Activated CD4-positive, alpha-beta T cell treated with anti-CD3 and anti-CD28 coated beads, Interleukin-2, amount 50 U/mL, for 48 hours (primary cell): ENCODE measurements at places on chromosomes 1 and 21.
A peak's percentile ranks its signal among the peaks of the same experiment; 100 is the strongest.

DNA sequence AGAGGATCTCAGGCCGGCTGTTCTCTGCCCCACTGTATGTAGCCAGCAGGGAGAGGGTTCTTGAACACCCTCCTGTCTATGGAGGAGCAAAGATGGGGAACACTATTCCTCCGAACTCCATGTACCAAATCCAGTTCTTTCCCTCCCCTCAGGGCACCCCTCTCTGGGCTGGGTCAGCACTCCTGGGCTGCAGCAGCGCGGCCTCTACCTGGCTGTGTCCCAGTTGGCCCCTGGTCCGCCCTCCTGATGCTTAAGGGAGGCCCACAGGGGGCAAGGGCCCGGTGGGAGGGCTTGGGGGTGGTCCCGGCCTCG is 471 bp upstream of the ADPRS start:
- DNase-seq: no peak

GRCh38 chr1:5349526-5349925 is 642.7 kb downstream of the NPHP4 start:
- no peak for DNase-seq

DNA sequence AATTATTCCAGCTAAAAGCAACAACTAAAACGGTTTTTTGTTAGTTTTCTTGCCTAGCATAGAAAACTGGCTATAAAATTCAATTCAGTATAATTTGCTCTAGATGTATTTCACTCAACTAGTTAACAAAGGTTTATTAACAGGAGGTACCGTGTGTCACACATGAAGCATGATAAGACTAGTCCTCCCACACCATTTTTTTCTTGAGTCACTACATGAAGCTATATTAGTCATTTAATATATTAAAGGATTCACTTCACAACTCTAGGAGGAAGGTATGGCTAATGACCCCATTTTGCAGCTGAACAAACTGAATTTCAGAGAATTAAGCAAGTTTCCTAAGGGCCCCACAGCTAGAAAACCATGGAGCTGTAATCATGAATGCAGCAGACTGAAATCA is 307.8 kb upstream of the USP25 start:
- no peak for DNase-seq

GRCh38 chr1:6884652-6885153 is 99.4 kb downstream of the CAMTA1 start:
- no peak for DNase-seq

GRCh38 chr1:225626698-225627097 is 26.2 kb downstream of the ENAH start:
- no peak for DNase-seq

- DNase-seq: no peak
Measured at GRCh38 chr21:31530897-31531705, 128.4 kb upstream of the SOD1 start.

- no peak for DNase-seq
Measured at GRCh38 chr1:150362721-150363425, 1.1 kb upstream of the RPRD2 start.

DNA sequence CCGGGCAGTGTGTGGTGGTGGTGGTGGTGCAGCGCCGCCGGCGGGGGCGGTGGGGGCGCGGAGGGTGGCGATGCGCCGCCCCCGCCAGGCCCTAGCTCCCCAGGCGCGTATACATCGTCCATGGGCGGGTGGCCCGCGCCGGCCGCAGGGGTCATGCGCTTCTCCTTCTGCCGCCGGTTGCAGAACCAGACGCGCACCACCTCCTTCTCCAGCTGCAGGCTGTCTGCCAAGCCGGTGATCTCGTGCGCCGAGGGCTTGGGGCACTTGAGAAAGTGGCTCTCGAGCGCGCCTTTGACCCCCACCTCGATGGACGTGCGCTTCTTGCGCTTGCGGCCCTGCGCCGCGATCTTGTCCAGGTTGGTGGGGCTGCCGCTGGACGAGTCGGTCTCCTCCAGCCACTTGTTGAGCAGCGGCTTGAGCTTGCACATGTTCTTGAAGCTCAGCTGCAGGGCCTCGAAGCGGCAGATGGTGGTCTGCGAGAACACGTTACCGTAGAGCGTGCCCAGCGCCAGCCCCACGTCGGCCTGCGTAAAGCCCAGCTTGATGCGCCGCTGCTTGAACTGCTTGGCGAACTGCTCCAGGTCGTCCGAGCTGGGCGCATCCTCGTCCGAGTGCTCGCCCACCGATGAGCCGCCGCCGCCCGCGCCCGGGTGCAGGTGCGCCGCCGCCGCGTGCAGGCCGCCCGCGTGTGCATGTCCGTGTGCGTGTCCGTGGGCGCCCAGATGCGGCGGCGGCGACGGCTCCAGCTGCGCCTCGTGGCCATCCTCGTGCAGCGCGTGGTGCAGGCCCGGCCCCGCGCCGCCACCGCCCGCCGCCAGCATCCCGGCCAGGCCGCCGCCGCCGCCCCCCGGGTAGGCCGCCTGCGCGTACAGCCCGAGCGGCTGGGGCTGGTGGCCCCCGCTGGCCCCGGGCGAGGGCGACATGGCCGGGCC is 926 bp downstream of the POU3F1 start:
- no peak for DNase-seq

DNA sequence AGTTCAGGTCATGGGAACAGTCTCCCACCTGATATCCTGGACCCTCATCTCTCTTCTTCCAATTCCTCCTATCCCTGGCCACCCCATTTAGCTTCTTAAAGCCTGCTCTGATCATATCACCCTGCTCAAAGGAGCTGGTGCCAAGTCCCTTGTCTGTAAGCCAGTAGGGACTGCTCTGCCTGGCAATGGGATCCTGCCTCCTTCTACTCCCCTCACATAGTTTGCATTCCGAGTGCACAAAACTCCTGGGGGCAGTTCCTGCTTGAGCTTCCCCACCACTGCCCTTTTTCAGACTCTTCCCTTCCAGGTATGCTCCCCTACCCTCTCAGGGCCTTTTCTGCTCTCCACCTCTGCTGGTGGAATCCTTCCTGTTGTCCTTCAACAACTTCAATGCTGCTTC is 48.1 kb downstream of the NGF start:
- no peak for DNase-seq

- DNase-seq: no peak
Measured at GRCh38 chr21:34270411-34270810, 93.4 kb upstream of the KCNE2 start.

- DNase-seq: no peak
Measured at GRCh38 chr1:229863651-229864545, 203.1 kb upstream of the GALNT2 start.

- no peak for DNase-seq
Measured at GRCh38 chr1:31372051-31372450, 825 bp downstream of the FABP3 start.

GRCh38 chr1:110240476-110241210 is 30.5 kb downstream of the KCNC4 start:
- DNase-seq: no peak

GRCh38 chr21:39867198-39867650 is at the start of gene PCP4:
Gene PCP4 (plus strand): TSS chr21:39867438. CDS start chr21:39867502, 64 bp downstream.
- DNase-seq: peak; percentile 54

DNA sequence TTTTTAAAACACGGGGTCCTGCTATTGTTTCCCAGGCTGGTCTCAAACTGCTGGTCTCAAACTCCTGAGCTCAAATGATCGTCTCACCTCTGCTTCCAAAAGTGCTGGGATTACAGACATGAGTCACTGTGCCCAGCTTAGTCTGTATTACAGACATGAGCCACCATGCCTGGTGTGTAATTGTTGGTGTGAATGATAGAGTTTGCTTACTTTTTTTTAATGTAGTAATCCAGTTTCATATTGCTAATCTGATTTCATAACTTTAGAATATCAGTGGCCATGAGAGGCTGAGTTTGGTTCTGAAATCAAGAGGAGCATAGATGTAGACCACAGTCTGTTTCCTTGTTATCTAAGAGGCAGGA is 3.4 kb downstream of the EPB41 start:
- DNase-seq: peak; percentile 16

DNA sequence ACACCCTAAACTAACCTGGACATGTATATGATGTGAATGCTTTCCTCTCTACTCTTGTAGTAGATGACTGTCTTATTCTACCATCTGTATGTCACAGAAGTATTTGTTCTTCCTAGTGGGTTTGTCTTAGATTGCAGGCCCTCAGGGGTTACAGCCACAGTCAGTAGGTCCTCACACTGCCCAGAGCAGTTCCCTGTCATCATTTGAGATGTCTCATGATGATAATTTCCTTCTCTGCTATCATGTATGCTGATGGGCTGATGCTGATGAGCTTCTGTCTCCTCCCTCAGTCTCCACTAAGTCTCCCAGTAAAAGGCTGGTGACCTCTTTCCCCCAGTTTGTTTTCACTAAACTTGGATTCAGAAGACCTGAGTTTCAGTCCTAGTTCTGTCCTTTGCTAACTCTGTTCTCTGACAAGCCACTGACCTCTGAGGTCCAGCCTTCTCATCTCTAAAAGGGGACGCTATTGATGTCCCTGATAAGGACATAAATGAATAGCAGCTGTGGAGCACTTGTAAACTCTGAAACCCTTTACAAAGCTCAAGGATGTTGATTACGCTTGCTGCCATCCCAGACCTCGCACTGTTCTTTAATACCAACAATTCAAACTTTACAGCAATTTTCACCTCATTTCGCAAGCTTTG is 3.1 kb upstream of the ETV3 start:
- DNase-seq: no peak

DNA sequence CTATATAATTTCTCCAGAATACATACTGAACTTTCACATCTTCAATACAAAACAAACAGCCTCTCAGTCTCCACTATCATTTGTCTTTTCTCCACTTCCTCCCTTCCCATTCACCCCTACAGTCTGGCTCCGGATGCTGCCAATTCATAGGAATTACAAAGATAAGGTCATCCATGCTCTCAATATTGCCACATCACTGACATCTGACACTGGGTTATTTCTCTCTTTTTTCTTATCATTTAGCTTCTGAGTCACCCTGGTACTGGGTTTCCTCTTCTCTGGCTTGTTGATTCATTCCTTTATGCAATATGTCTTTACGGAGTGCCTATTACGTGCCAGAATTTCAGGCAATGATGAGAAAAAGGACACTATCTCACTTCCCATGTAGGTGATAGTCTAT is 3.1 kb upstream of the SH3BP5L start:
- no peak for DNase-seq

- no peak for DNase-seq
Measured at GRCh38 chr21:45167796-45168222, 93.4 kb downstream of the ADARB1 start.

GRCh38 chr1:153816283-153816889 is 41.2 kb downstream of the SLC27A3 start:
- DNase-seq: no peak

GRCh38 chr1:168004531-168004930 is 67.7 kb upstream of the MPC2 start:
- DNase-seq: no peak

GRCh38 chr1:155000411-155000725 is 2.2 kb upstream of the ZBTB7B start:
- no peak for DNase-seq
